SJCRH30 (cell line): ENCODE measurements at places on chromosomes 6 and 20. TPM values are rescaled to one million over a fixed set of nuclear protein-coding genes. Genes with fewer than 3 reads are reported as not detected.

The FOXF2 gene
- 2.8 and 3.7 TPM in 2 replicates for total RNA-seq

The SLC26A8 gene
- not detected in 2 replicates for total RNA-seq

The PRDM1 gene
- not detected in 2 replicates for total RNA-seq

The SEL1L2 gene
- total RNA-seq: not detected in 2 replicates

The WDR46 gene
- total RNA-seq: 54.6 and 61.5 TPM in 2 replicates

The RRBP1 gene
- total RNA-seq: 42.8 and 43.7 TPM in 2 replicates

The OR2H2 gene
- not detected in 2 replicates for total RNA-seq

The HLA-DRA gene
- not detected in 2 replicates for total RNA-seq

The MAP7 gene
- total RNA-seq: 0.06 and 0.13 TPM in 2 replicates

The DSP gene
- not detected in 2 replicates for total RNA-seq
